Dorsolateral prefrontal cortex (tissue), 122 donors: ENCODE measurements at places on chromosomes 1 and 21.

GRCh38 chr1:87336623-87337067, 8.0 kb downstream of the LMO4 start:
- no peak for DNase-seq

- DNase-seq, result no peak
Measured at GRCh38 chr21:35212393-35213127, 163.5 kb upstream of the RUNX1 start.

GRCh38 chr1:45038661-45039364, 26.8 kb downstream of the UROD start:
- DNase-seq, result no peak

DNA sequence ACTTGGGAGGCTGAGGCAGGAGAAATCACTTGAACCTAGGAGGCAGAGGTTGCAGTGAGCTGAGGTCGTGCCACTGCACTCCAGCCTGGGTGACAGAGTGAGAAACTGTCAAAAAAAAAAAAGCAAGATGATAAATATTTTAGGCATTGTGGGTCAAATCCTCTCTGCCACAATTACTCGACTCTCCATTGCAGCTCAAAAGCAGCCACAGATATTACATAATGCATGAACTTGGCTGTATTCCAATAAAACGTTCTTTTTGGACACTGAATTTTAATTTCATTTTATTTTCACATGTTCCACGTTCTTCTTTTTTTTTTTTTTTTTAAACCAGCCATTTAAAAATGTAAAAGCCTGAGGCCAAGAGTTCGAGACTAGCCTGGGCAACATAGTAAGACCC, 69.4 kb downstream of the TCP10L start:
- no peak for DNase-seq

DNA sequence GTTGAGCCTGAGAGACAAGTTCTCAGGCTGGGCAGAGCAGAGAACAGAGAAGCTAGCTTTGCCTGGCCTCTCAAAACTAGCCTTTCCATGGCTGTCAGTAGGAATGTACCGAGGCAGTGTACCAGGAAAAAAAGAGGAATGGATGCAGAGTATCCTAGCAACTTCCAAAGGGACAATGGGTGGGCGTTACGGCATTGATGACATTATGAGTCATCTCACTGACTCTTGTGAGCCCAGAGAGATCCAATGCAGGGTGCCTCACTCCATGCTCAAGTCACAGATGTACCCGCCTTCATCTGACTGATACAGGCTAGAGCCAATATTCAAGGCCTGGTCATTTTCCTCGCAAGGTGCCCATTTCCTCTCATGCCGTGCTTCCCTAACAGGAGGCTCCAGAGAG, 51.4 kb upstream of the C8B start:
- DNase-seq, result no peak

DNA sequence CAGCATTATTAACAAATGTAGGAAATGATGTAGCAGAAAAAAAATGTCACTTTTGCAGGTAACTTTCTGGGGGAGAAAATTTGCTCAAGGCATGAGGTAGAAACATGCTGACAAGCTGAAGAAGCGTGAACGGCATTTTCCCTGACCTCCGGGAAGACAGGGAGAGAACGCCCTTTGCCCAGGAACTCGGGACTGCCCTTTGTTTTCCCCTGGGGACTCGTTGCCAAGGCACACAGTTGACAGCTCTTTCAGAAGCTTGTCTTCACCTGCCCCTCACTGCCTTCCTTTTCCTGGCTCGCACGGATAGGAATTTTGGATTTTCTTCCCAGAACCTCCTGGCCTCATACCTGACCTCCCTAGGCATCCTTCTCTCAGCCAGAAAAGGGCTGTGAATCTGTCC, 52.7 kb upstream of the COA6 start:
- DNase-seq, result no peak

GRCh38 chr1:143643148-143643885, 328.5 kb downstream of the FAM72C start:
- no peak for DNase-seq

DNA sequence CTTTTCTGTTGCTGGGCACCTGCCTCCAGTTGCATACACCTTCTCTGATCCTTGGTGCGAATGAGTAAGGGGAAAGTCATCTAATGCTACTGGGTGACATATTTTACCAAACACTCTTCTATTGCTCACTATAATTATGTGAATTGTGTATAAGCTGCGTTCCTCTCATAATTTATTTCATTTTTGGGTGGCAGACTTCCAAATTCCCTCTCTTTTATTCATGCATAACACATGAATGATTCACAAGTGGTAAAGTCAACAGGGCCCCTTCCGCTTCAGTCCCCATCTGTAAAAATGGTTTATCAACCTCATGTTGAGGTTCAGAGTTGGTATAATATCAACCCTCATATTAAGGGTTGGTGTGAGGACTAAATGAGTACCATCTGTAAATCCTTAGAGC, 3.2 kb upstream of the QSOX1 start:
- no peak for DNase-seq

- DNase-seq, result no peak
Measured at GRCh38 chr1:62722796-62723195, 34.6 kb upstream of the DOCK7 start.

DNA sequence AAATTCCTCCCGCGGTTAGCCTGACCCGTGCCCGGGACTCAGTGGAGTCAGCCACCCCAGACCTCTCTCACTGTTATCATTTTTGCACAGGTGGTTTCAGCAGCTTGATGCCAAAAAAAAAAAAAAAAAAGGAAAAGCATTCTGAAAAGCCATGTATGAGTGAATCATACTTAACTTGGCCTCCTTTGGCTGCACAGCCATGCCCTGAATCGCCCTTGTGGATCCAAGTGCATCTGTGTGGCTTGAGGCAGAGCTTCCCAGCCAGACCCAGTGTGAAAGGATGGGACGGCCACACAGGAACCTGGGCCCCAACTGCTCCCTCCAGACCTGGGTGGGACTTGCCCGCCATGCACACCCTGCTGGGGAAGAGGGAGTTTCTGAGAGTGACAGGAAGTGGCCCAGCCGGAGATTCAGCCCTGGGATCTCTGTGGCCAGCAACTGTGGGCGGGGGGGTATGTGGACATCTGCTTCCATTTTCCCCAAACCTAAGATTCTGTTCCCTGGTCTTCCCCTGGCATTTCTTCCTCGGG, 8.6 kb downstream of the YBEY start:
- DNase-seq, result no peak

GRCh38 chr1:102834688-102835320, 273.5 kb downstream of the COL11A1 start:
- no peak for DNase-seq

GRCh38 chr1:237562242-237562823, 328.4 kb downstream of the ZP4 start:
- DNase-seq, result no peak

GRCh38 chr1:20240012-20240411, 50.7 kb upstream of the VWA5B1 start:
- no peak for DNase-seq

DNA sequence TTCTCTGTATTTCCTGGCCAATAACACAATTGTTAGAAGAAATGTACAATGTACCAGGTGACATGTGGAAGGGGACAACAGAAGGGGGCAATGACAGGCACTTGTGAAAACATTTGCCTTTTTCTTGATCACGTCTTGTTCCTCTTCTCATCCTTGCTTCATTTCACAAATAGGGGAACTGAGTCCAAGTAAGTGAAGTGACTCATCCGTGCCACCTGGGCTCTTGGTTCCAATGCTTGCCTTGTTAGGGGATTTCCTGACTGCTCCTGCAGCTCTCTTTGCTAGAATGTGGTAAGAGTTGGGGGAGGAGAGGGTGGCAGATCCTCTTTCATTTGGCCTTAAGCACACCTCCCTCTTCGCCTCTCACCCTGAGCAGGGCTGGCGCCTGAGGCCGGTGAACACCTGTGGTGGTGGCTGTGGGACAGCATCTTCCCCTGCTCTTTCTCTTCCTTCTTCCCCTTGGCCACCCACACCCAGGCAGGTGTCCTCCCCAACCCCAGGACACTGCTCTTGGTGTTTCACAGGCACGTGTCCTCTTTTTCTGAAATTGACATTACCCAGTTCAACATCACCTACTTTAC, 2.2 kb upstream of the RHEX start:
- no peak for DNase-seq
